ENCODE measurements at places on chromosomes 16 and 17.

DNA sequence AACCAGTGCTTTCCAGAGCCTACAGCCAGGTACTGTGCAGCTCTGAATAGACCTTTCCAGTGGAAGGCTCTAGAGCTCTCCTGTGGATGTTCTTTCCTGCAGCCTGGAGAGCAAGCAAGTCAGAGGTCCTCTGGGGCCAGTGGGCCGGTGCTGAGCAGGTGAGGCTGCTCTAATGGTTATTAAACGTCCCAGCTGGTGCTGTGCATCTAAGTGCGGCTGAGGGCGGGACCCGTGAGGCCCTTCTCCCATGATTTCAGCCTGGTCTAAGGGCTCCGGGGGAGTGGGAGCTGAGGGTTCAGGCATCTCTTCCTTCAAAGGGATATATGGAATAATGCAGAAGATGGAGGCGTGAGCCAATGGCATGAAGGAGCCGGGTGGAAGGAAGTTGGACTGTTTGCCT, 83.7 kb upstream of the SDK2 start:
- no peak for DNase-seq

DNA sequence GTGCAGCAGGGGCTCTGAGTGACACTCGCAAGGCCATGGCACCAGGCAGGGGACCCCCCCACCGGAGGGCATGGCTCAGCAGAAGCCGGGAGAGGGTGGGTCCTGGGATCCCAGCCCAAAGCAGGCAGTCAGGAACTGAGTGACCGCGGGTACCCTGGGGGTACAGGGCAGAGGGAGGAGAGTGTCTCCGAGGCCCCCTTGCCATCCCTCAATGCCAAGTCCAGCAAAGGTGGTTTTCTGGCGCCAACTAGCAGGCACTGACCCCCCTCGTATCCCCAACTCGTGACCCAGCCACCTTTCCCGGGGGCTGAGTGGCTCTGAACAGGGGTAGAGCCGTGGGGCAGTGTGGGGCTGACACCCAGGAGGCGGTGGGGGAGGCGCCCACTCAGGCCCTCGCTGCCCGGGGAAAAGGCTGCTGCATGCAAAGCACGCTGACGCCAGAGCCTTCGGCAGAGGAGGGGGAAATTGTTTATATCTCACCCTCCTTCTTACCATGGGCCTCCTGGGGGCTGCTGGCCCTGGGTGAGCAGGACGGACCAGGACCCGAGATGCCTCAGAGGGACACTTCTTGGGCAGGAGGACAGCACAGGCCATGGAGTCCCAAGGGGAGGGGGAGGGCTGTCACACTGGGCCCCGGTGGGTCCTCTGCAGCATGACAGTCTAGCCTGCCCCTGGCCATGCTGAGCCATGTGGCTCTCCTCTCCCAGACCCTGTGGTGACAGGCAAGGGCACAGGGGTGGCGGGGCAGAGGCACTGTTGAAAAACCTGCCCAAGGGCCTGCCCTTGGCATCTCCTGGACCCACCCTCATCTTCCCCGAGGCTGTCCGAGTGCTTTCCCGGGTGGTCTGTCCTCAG, 14.6 kb upstream of the ENPP7 start:
- DNase-seq: no peak

DNA sequence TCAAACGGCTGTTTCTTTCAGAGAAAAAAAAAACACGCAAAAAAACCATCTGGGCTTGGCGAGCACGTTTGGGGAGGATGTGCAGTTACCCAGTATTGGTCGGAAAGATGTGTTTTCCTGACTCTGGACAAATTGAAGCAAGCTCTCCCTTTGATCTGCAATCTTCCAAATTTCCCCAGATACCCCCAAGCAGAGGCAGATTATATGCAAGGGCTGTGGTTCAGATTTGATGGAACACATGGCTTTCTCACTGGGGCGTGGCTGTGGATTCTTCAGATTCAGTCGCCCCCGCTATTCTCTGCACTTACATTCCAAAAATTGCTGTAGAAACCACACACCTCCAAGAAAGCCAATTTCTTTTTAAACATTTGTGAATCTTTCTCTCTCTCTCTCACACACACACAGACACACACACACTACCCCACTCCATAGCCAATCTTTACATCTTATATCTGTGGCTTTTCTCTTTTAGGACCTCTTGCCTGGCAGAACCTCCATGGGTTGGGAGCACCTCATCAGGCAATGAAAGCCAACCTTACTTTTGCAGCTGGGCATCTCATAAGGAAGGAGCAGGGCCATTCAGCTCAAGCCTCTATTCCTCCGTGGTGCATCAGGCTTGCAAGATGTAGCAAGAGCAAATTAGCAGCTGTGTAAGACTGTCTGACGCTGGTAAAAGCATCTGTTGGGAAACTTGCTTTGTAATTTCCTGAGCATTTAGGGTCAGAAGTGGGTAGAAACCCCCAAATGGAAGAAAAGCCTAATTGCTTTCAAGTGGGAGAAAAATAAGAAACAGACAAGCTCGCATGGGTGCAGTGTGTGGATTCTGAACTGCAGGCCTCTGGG, 103.9 kb upstream of the FAM20A start:
- no peak for DNase-seq

GRCh38 chr17:41563607-41564170, 8.2 kb downstream of the KRT9 start:
- no peak for DNase-seq

DNA sequence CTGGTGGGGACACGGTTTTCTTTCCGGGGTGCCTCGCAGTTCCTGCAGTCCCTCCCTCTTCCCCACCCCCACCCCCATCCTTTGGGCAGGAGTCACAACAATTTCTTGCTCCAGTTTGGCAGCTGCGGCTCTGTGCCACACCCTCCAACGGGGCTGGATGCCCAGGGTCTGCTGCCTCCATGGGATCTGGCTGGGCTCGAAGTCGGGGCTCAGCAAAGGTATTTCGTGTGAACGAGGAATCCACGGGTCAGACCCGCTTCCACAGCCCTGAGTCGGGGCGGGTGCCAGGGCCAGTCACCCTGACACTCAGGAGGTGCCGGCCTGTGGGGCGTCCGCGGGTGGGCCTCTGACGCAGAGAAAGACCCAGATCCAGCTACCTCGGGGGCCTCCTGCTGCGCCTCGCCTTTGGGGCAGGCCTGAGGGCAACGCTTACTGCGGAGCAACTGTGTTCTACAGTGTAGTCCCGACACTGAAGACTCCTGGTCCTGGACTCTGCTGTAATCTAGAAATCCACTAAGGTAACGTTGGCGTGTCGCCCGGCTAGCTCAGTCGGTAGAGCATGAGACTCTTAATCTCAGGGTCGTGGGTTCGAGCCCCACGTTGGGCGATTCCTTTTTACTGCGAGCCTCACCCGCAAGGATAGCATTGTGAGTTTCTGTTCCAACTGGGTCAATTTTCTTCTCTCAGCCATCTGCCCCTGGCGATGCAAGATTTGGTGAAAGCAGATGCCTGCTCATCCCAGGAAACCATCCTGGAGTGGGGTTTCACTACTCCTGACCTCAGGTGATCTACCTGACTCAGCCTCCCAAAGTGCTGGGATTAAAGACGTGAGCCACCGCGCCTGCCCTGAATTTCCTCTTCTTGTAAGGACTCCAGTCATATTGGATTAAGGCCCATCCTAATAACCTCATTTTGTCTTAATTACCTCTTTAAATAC, 12.6 kb upstream of the OR1F1 start:
- DNase-seq: no peak

DNA sequence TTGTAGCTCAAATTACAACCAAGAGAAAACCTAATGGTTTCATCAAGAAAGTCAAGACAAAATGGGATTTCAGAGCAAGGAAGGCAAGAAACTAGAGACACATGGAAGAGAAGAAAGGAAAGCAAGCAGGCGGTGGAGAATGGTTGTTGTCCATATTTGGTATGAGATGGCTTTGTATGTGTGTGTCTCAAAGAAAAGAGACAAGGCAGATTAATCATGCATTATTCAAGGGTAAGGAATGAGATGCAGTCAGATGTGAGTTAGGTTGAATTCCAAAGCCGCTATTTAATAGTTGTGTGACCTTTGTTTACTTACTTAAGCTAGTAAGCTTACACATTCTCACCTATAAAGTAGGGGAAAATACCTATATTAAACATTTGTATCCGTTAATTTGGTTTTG, 1029.6 kb downstream of the CDH11 start:
- DNase-seq: no peak

DNA sequence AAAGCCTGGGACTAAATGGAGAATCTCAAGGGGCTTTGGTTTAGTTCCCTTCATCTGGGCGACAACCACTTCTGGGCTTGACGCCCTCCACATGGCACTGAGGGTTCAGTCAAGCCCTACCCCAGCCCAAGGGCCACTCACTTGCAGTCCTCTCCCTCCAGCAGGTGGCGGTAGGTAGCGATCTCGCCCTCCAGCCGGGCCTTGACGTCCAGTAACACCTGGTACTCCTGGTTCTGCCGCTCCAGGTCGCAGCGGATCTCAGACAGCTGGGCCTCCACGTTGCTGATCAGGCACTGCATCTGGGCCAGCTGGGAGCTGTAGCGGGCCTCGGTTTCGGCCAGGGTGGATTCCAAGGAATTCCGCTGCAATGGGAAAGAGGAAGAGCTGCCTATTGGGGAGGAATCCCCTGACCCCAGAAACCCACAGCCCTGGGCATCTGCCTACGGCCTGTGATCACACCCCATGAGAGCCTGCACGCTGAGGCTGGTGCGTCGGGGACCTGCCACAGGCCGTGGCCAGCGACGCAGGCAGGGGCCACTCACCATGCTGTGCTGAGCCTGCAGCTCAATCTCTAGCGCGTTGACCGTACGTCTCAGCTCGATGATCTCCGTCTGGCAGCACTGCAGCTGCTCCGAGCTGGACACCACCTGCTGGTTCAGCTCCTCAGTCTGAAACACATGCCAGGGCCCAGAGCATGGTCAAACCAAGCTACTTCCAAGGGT, 2.7 kb downstream of the KRT36 start:
- DNase-seq: no peak
